Left ventricle myocardium superior (tissue), 1 donor: ENCODE measurements at places on chromosomes 2 and 18. TPM values are rescaled to one million over a fixed set of nuclear protein-coding genes. Genes with fewer than 3 reads are reported as not detected.

DNA sequence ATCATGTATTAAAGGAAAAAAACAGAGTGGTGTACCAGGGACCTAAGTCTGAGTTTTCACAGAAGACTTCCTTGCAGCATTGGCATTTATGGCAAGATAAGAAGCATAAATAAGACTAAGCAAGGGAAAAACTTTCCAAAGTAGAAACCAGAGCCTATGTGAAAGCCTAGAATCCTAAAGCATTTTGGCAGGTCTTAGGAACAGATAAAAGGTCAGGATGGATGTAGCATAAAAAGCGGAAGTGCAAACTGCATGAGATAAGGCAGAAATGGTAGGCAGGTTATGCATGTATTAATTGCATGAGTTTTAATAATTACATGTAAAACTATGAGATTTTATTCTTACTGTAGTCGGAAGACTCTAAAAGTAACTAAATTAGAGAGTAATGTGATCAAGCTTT, 596.5 kb downstream of the SUCLG1 start:
- no peak for DNase-seq

SKA1 gene
- total RNA-seq, result 0.20 TPM

- DNase-seq, result peak; percentile 71
These were observed 1.1 kb downstream of the GLI2 start for GRCh38 chr2:120736624-120737339.

DNA sequence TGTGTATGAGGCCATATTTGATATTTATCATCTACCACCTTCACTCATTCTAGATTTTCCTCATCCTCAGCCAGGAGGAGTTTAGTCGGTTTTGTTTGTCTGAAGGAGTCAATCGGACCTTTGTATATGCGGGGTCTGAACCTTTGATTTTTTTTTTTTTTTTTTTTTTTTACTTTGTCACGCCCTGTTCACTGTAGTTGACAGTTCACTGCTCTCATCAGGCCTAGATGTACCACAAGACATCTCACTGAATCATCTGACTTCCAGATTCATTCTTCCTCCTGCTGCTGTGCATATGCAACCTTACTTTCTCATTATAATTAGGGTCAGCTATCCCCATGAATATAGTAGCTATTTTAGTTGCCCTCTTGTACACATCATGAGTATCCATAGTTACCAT, 133.2 kb downstream of the ARHGAP15 start:
- no peak for DNase-seq

ANTXR1 gene
- total RNA-seq, result 28.9 TPM

IL36A gene
- total RNA-seq, result not detected

- DNase-seq, result no peak
These were observed 30.0 kb upstream of the KLHL14 start for GRCh38 chr18:32802591-32803451.

GRCh38 chr18:2312440-2312839, 258.9 kb downstream of the METTL4 start:
- no peak for DNase-seq

CDH2 gene
- 321 TPM for total RNA-seq

GRCh38 chr2:62038975-62039771, 133.7 kb downstream of the COMMD1 start:
- DNase-seq, result no peak

IL36B gene
- not detected for total RNA-seq

DNA sequence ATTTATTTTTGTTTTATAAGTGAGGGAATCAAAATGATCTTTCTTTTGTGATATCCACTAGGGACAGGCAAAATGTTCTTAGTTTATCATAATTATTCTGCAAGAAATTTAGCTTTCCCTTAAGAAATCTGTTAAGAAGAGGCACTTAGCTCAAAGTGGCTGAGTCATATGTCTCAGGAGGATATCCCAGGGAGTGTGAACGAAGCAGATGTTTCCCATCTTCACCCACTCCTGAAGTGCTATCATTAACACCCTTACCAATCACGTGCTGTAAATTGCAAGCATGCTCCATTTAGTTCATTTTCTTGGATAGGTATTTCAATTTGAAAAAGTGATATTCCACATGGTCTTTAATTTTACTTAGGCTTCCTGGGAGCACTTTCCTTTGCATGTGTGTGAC, 774.3 kb upstream of the TMEFF2 start:
- no peak for DNase-seq

DNA sequence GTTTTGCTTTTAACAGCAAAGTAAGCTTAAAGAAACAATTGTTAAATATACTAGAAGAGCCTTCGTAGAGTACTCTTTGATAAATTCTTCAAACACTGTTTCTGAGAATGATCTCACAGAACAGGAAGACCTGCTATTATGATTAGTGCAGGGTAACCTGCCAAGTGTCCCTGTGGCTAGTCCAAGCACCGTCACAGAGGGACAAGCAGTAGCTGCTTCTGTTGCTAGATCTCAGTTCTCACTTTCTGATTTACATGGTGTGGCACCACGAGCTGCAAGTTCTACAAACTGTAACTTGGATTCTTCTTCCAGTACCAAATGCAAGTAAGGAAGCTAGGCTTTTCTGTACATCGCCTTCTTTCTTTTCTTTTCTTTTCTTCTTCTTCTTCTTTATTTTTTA, 121.5 kb downstream of the PIEZO2 start:
- no peak for DNase-seq
